ENCODE measurements at places on chromosomes 16 and 17.

GRCh38 chr17:3918372-3919122 is 2.3 kb upstream of the P2RX1 start:
- DNase-seq = no peak

DNA sequence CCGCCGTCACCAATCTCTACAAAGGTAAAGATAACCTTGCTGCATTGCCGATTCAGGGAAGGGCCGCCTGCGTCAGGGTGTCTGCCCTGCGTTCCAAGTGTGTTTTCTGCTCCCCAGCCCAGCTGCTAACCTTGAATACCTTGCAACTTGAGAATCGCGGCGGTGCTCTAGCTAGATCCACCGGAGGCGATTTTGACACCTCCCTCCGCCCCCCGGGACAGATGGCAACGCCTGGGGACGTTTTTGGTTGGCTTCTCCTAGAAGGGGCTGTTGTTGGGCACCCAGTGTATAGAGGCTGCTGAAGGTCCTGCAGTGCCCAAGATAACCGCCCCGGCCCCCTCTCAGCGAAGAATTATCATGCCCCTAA is 1.5 kb downstream of the HAPSTR1 start:
- no peak for DNase-seq

- no peak for DNase-seq
Observed at GRCh38 chr17:80844418-80844990, 147.1 kb upstream of the CHMP6 start.

DNA sequence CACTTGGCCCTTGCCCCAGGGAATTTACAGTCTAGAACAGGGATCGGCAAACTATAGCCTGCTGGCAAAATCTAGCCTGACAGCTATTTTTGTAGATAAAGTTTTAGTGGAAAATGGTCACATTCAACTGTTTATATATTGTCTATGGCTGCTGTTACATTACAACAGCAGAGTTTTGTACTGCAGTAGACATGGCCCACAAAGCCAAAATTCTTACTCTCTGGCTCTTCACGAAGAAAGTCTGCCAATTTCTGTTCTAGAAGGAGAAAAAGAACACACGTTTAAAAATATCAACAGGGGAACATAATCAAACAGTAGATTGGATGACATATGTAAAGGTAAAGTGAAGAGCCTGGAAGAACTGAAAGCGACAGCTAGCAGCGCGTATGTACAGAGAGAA is 33.2 kb upstream of the CCDC182 start:
- DNase-seq = no peak

DNA sequence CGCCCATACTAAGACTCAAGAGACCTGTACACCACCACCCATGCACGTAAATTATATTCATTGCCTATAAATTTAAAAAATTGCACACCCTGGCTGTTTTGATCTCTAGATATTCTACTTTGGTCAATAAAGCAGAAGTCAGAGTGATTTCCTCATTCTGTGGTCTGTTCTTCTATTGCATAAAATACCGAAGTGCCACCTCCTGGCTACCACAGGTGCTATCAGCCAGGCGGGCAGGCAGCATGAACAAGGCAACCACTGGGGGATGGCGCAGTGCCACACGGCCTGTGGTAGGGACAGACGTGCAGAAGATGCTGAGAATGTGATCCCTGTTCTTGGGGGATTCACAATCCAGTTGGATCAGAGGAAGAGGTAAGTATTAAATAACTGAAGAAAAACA is 122.3 kb downstream of the CDK5R1 start:
- no peak for DNase-seq
